ENCODE measurements at places on chromosomes 3 and 15.

- no peak for DNase-seq
These were observed 27.0 kb upstream of the CD200R1L start for GRCh38 chr3:112873632-112874031.

DNA sequence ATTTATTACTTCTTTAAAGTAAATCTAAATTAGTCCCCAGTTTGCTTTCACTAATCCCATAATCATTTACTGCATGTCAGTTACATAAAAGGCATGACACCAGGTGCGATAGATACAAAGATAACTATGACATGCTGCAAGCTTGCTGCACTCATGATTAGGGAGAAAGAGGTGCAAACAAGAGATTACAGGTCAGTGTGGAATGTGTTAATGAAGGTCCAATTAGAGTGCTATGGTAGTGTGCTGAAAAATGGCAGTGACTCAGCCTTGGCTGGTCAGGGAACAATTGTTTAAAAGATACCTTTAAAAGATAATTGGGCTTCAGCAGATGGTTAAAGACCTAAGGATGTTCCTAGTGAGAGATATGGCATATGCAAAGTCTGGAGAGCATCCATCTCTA, 352.6 kb upstream of the TGFBR2 start:
- DNase-seq: no peak

- DNase-seq: no peak
These were observed 189.8 kb downstream of the NTRK3 start for GRCh38 chr15:88066636-88067330.

GRCh38 chr3:98151241-98151640, 4.0 kb downstream of the OR5H14 start:
- no peak for DNase-seq

DNA sequence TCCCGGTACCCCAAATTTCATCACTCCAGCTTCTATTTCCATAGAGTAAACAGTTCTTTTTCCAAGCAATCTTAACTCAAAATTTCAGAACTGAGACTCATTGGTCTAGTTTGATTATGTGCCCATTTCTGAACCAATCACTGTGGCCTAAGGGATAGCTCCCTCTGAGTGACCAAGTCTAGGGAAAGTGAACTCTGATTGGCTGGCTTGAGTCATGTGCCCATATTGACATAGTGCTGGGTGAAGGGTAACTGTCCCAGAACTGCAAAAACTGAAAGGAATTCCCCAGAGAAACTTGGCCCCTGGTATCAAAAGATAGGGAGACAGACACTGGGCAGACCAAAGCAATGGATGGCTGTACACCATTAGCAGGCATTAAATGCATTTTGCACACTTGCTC, 171.2 kb upstream of the WNT5A start:
- no peak for DNase-seq

- no peak for DNase-seq
These were observed 54.8 kb upstream of the TNFSF10 start for GRCh38 chr3:172577987-172578570.

DNA sequence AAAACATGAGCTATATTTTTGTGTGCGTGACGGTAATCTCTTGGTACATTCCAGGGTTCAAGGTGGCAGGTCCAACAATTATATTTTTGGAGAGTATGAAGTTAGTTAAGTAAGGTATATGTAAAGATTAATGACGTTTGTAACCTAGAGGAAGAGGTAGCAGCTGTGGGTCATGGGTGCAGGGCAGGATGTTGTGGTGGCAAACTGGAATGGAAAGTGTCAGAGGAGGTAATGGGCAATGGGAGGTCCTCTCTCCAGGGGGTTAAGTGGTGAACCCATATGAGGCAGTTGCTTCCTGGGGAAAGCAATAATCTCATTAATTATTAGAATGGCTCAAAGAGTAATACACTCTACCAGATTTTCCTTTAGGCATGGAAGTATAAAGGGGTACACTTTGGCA, 1.0 kb upstream of the CD200R1L start:
- no peak for DNase-seq

DNA sequence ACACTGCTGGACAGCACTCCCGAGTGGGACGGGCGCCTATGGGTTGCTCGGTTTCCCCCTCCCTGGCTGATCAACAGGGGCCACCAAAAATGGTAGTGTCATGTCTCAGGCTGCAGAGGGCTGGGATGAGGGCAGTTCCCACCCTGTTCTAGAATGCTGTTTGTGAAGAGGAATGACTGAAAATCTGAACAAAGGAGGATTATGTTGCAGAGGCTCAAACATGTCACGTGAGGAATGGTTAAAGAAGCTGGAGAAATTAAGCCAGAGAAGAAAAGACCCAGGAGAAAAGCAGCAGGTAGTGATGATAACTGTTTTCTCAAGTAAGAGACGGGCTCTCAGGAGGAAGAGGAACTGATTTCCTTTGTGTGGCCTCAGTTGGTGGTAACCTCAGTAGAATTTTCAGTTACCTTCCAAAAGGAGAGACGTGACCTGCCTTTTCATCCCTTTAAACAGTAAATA, 10.4 kb downstream of the SPG21 start:
- no peak for DNase-seq

DNA sequence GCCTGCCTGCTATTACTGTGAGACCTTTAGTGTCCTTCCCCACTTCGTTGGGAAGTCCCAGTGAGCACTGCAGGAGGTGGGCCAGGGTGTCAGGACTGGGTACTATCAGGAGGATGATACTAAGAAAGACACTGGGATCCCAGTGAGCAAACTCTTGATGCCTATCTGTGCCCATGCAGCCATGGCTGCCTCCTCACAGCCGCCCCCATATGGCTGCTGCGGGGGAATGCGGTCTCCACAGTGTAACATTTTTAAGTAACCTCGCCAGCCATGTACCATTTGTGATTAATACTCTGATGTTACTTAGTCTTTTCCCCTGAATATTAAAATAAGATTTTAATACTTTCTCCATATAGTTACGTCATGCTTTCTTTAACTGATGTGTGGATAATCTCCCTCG, 312.2 kb downstream of the RYR3 start:
- no peak for DNase-seq

DNA sequence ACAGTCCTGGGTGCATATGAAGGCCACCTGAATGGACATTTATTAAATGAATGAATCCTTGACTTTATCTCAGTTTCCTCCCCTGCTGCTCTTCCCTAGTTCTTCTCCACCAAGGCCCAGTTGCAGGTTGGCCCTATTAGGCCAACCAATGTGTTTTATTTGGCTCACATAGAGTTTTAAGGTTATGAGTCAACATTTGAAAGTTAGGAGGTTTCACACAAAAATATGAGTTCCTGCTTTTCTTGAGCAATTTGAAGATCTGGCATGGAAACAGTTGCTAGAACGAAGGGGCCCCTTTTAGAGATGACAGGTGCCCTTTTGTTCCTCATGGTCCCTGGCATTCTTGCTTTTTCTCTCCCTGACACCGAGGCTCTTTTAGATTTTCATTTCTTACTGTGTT, 83.0 kb upstream of the PDZRN3 start:
- DNase-seq: no peak

DNA sequence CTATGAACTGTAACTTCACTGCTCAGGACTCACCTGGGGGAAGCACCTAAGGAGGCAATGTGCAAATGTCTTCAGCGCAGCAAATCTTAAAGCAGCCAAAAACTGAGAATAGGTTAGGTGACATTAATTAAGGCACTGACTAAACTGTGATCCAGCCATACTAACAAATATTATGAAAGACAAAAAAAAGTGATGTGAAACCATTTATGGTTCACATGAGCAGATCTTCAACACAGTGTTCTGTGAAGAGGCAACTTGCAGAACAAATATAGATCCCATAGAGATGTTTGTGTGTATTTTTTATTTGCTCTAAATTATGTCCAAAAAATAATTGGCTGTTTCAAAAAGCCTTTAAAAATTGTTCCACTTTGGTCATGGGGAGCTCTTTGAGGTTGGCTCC, 24.1 kb upstream of the MITF start:
- DNase-seq: no peak

All from NCI-H774 (cell line).